ENCODE measurements at places on chromosomes 5 and 9.

DNA sequence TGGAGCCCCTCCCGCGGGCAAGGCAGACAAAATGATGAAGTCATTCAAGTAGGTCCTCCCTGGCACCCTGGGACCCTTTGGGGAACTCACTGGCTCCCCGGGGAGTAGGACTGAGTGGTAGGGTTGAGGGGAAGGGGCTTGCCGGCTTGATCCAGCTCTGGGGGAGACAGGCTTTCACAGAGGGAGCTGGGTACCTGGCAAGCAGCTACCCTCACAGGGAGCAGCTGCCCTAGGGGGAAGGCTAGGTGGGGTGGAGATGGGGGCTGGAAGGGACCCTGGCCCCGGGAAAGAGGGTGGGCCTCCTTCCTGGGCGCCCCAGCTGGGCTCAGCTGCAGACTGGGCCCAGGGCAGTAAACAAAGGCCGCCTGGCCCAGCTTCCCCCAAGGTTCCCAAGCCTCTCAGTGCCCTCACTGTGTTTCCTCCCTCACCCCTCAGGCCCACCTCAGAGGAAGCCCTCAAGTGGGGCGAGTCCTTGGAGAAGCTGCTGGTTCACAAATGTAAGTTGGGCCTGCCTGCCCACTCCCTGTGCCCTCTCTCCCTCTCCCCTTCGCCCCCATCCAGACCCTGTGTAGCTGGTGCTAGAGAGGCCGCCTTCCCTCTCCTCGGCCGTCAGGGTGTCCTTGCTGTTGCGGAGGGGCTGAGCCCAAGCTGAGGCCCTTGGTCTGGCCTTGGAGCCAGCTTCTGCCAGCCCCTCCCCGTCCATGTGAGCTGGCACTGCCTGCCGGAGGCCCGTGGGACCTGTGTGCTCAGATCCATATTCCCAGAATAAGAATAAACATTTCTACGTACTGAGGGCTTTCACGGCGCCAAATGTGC is 131.2 kb downstream of the RGS3 start:
- DNase-seq = no peak

GRCh38 chr9:135989157-135989556 is 28.0 kb upstream of the UBAC1 start:
- no peak for DNase-seq

- no peak for DNase-seq
Observed at GRCh38 chr5:96527768-96528661, 95.0 kb upstream of the PCSK1 start.

GRCh38 chr9:133290751-133291302 is 15.8 kb upstream of the ABO start:
- no peak for DNase-seq

GRCh38 chr5:133782736-133783135 is 170.4 kb upstream of the FSTL4 start:
- no peak for DNase-seq

DNA sequence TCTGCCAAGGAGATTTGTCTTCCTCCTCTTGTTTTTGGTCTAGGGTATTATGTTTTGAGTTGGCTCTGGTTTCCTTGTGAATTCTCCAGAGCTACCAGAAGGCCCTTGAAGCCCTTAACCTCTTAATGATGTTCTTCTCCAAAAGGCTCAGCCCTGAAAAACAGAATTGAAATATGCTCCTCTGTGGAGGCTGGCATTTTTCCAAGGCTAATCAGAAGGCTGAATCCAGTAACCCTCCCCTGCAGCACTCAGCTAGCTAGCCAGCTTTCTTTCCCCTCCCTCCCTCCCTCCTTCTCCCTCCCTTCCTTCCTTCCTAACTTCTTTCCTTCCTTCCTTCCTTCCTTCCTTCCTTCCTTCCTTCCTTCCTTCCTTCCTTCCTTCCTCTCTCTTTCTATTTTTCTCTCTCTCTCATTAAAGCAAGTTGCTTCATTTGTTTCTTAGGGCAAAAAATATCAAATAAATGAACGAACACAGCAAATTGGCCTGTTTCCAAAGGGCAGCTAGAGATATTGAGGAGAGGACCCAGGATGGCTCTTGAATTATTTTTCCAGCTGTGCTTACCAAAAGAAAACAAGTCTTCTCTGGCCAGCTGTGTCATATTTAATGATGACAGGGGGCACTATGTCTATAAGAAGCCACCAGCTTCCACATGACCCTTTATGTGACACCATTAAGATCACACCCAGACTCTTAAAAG is 38.7 kb downstream of the JAKMIP2 start:
- DNase-seq = no peak

DNA sequence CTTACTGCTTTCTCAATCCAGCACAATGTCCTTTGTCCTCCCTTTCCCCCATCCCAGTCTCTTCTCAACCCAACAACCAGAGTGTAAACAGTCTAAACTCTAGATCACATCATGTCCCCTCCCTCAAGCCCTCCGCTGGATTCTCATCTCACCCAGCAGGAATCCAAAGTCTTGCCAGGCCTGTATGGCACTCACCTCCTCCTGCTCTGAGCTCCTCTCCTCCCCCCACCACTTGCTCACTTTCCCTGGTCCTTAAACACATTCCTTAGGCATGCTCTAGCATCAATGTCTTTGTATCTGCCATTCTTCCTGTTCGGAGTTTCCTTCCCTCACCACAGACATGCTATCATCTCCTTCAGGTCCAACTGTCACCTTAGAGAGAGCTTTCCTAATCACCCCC is 78.8 kb downstream of the NIPSNAP3B start:
- no peak for DNase-seq

Data from activated CD8-positive, alpha-beta memory T cell treated with anti-CD3 and anti-CD28 coated beads for 1 hour (primary cell).